Right ventricle myocardium superior (tissue), 1 donor: ENCODE measurements at places on chromosomes 7 and 10. TPM values are rescaled to one million over a fixed set of nuclear protein-coding genes. Genes with fewer than 3 reads are reported as not detected.

- DNase-seq = no peak
Observed at GRCh38 chr7:45067582-45067981, 21.2 kb downstream of the NACAD start.

DNA sequence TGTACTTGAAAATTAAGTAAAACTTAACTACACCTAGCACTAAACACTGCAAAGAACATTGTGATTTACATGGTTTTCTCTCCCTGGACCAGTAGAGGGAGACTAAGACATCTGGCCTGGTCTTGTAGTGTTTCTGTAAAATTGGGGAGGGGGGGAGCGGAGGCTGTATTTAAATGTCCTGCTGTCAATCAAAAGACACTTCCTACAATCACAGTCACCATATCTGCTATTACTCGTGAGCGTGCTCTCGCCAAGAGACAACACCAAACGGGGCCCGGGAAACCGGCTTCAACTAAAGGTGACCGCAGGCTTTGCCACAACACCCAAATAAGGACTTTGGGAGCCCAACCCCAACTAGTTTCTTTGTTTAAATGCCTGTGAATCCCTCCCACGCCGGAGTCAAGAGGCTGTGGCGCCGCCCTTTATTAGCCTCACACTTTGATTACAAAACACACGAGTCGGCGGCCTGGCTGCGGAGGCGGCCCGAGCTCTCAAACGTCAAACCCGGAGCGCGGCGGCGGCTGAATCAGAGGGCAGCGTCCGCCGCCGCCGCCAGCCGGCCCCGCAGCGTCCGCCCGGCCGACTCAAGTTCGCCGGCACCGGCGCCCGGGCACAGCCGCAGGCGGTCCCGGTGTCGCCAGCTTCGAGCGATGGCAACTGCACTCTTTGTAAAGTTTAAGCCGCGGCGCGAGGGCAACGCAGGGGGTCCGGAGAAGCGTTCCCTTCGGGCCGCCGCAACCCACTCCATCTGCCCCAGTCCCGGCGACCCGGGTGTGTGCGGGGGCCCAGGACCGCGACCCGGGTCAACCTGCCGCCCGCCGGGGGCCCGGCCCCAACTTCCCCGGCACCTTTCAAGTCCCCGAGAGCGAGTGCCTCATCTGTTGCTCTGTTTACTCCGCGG, 1.3 kb downstream of the KDM7A start:
- DNase-seq = peak; percentile 95

DNA sequence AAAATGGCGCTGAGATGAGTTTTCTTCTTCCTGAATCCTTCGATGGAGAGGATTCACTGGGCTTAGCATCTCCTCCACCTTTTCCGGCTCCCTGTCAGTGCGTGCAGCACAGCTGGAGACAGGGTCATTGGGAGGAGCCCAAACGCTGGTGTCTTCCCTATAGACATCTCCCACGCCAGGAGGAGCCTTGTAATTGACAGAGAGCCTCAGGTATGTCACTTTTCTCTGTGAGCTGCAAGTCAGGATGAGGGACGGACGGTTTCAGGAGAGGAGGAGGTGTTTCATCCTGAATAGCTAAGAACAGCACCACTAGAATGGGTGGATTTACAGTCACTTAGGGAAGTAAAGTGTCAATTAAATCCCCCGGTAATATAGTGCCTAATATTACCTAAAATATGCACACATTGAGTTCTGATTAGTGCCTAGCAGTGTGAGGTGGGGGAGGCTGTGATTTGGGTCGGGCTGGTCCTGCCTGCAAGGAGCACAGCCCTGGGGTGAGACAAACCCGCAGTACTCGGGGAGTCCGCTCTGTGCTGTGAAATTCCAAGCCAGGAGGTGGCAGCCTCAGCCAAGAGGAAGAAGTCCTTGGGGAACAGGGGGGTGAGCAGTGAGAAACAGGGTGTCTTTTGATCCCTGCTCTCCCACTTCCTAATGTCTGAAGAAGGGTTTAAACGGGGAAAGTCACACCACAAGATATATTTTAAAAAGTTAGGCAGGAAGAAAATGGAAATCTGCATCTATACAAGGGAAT, 28.2 kb downstream of the IL15RA start:
- DNase-seq = peak; percentile 72

DNA sequence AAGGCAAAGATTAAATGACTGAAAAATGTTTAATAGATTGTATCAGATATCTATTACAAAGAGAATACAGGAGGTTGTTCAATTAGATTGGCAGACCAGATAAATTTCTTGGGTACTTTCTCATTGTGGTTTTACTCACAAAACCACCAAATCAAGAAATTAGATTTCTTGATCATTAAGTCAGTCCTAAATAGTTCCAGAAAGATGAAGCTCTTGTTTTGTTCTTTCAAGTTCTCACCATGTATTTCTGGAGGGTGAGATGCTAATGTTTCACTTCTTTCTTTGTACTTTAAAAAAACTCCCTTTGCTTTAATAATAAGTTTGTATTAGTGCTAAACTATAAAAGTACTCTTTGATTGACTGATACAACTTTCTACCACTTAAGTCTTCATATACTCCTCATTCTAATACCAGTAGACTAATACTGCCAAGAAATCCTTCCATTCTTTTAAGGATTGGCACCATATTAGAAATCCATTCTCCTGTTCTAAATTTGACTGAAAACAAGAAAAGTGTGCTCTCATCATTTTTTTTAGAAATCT, 69.4 kb downstream of the RNF133 start:
- no peak for DNase-seq

DNA sequence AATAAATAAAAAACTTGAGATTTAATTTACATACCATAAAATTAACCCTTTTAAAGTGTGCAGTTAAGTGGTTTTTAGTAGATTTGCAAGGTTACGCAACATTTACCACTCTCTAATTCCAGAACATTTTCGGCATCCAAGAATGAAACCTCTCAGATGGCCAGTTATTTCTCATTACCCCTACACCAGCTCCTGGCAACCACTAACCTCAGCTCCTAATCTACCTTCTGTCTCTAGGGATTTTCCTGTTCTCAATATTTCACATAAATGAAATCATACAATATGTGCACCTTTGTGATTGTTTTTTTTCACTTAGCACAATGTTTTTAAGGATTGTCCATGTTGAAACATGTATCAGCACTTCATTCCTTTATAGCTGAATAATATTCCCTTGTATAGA, 45.1 kb downstream of the INPP5F start:
- no peak for DNase-seq

- no peak for DNase-seq
Observed at GRCh38 chr7:151920488-151920887, 35.8 kb upstream of the GALNTL5 start.

GRCh38 chr7:12328888-12329770, 74.5 kb downstream of the VWDE start:
- DNase-seq = no peak

- no peak for DNase-seq
Observed at GRCh38 chr7:132248841-132249240, 327.4 kb downstream of the PLXNA4 start.

FOXP2 gene
- total RNA-seq = 2.3 TPM

CCDC146 gene
- total RNA-seq = 13.5 TPM

VOPP1 gene
- 21.8 TPM for total RNA-seq

TSPAN12 gene
- total RNA-seq = 56.9 TPM

ACSM6 gene
- not detected for total RNA-seq
